Hematopoietic multipotent progenitor cell (in vitro differentiated cells): ENCODE measurements at places on chromosomes 2 and 18. TPM values are rescaled to one million over a fixed set of nuclear protein-coding genes. Genes with fewer than 3 reads are reported as not detected.

GRCh38 chr2:12514631-12515437, 201.9 kb upstream of the TRIB2 start:
- DNase-seq = no peak

Gene CYTIP
- 45.5 TPM for total RNA-seq

DNA sequence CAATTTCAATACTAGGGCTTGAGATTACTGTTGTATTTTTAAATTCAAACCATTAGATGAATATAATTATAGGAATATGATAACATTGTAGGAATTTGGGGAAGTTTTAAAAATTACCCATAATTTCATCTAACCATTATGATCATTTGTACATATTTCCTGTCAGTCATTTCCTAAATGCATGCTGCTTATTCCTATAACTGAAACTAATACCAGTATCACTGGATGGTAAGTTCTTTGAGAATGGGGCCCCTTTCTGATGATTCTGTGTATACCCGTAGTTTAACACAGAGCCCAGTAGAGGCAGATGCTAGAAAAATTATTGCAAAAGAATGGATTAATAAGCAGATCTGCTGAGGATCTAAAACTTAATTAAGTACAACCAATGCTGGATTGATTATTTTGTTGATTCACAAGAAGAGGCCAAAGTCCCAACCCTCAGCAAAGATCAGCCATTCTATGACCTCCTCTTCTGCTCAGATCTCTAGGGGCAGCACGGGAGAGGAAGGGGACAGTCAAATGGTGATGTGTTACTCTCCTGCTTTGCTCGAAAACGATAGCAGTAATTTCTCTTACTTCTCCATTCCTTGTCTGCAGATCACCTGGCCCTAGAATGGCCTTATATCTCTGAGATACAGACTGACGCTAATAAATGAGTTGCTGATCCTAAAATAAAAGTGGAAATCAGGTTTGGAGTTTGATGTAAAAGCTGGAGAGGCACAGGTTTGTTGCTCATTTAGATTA, 69.5 kb upstream of the PELI1 start:
- no peak for DNase-seq

Gene SLC30A3
- total RNA-seq = under 0.01 TPM

DNA sequence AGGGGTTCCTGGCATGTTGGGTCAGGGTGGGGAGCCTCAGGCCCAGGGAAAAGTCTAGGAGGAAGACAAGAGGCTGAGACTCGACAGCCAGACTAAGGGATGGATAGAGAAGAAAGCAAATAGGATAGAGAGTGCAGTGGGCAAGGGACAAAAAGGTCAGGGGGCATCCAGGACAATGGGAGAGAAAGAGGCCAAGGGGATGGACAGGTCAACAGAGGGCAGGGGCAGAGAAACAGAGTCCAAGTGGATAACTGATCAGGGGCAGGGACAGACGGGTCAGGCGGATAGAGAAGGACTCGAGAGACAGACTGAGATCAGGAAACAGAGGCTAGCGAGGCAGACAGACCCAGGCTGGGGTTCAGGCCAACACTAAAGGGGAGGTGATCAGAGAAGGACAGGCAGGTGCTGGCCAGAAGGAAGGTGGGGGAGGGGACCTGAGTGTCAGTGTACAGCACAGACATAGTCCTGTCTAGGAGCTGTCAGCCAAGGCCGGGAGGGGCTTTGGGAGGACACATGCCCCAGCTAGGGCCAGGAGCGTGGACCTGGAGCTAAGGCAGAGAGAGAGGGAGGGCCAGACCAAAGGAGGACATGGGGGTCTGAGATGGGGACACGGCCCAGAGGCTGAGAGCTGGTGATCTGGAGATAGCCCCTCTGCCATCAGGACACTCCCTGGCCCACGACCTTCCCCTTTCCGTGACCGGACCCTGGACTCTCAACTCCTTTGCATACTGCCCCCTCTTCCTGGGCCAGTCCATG, 12.2 kb downstream of the ASIC4 start:
- no peak for DNase-seq

DNA sequence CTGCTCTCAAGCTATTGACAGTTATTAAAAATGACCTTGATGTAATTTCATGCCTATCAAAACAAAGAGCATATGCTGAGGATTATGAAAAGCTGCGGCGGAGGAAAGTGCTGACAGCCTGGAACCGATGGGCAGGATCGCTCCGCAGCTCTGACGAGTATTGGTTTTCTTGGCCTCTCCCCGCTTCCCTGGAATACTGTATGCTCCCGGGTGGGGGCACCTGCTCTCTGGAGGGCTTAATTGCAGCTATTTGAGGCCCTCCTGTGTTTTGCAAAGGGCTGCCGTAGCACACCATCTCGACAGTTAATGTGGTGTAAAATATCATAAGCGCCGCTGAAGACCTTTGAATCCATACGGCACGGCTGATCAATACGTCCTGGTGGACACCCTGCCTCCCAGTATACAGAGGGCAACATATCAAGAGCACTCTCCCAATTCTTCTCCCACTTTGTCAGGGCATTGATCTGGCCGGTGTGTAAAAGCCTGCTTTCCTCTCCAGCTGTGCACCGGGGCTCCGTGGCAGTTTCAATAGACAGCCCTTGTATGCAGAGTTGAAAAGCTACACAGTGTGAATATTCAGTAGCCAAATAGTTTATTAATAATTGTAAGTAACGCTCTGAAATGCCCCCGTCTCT, 662.4 kb downstream of the GALR1 start:
- DNase-seq = no peak

Gene RSAD2
- total RNA-seq = 17.2 TPM

- no peak for DNase-seq
Observed at GRCh38 chr2:19885791-19886190, 16.0 kb downstream of the TTC32 start.

DNA sequence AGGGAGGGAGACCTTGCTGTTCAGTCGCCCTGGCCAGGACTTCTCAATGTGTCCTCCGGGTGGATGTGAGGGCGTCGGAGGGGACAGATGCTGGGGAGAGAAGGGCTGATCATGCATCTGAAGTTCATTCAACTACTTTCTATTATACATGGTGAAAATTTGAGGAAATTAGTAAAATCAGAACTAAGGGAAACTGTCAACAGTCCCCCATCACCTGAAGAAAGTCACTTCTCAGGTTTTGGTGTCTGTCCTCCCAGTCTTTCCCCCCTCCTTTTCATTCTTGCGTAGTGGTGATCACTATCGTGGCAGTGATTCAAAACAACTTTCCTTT, 17.4 kb upstream of the ACKR3 start:
- no peak for DNase-seq

GRCh38 chr2:188787658-188788240, 186.4 kb upstream of the COL3A1 start:
- no peak for DNase-seq

GRCh38 chr2:172107690-172108586, 5.2 kb upstream of the DLX2 start:
- peak; percentile 19 for DNase-seq

DNA sequence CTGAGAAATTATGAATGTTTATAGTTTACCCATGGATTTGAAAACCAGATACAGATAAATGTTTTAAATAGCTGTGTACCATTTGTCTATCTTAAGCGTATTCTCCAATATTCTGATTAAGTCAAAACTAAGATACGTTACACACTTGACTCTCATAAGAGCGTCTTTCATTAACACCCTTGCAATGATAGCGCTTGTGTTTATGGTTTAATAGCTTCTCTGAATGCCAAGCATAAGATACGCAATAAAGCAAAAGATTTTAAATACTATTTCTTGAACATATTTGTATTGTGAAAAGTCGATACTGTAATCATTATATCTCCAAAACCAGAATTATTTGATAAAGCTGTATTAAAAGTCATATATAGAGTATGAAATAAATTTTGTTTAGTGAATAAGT, 3.0 kb downstream of the CALCRL start:
- no peak for DNase-seq
